ENCODE measurements at places on chromosomes 5 and 9. TPM values are rescaled to one million over a fixed set of nuclear protein-coding genes. Genes with fewer than 3 reads are reported as not detected.

The SLC6A3 gene
- not detected for total RNA-seq

The HTR1A gene
- not detected for total RNA-seq

The CCL27 gene
- not detected for total RNA-seq

The ANKRD31 gene
- total RNA-seq = not detected

The CCL21 gene
- total RNA-seq = not detected

The DBH gene
- not detected for total RNA-seq

The NMUR2 gene
- total RNA-seq = not detected

The TNFSF15 gene
- 0.06 TPM for total RNA-seq

The EIF4EBP3 gene
- total RNA-seq = 1.6 TPM

The TAS2R1 gene
- not detected for total RNA-seq

The ABO gene
- total RNA-seq = not detected

The GMCL2 gene
- not detected for total RNA-seq

The ADAMTS12 gene
- total RNA-seq = 11.6 TPM

The PCDHB7 gene
- 2.0 TPM for total RNA-seq
